ENCODE measurements at places on chromosomes 2 and 18.

DNA sequence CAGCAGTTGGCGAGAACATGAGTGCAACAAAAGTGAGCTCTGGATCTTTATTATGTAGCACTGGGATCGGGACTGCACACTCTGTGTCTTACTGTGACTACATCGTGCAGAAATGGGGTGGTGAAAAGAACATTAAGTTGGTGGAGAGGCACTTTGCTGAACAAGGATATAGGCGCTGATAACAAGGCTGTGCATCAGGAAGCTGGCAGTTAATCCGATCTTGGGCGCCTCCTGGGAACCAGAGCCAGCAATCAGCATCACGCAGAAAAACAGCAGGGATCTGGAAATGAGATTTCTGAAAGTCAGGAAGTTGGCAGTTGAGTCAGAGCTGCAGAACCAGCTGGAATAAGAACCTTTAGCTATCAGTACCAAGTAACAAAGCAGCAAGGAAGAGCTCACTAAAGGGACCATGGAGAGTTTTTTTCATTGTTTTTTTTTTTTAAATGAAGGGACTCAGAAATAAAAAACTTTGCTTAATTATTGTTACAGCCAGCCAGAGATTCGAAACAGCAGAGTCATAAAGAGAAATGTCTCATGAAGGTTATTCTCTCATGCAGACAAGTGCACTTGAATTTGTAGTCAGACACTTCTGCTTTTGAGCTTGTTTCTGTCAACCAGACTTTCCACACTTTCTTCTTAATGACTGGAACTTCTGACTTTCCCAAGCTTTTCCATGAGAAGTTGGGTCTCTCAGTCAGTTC is 22.8 kb upstream of the MYO3B start:
- DNase-seq: no peak

DNA sequence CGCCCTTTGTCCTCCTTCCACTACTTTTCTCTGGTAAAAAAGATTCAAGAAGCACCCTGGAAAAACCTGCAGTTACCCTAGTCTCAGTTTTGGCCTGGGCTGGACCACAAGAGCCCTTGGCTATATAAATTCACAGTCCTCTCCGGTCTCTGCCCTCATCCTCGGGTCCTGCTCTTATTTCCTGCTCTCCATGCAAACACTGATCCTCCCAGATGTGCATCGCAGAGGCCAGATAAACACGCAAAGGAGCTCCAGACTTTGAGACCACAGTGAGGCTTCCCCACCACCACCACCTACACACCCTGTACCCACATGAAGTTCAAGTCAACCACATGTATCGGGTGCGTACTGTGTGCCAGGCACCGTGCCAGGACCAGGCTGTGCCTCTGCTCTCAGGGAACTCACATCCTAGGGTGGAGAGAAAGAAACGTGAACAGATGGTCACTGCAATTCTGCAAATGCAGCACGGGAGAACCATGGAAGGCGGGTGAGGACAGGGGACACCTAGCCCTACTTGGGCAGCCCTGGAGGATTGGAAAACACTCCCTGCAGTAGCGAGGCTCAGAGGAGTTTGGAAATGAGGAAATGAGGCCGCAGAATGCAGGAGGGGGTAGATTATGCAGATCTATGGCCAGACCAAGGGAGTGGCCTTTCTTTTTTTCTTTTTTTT is 7.4 kb downstream of the CTDSP1 start:
- DNase-seq: no peak

- no peak for DNase-seq
Measured at GRCh38 chr2:76204048-76204447, 493.3 kb upstream of the GCFC2 start.

GRCh38 chr2:170204298-170204951 is 26.5 kb downstream of the MYO3B start:
- DNase-seq: no peak

- DNase-seq: no peak
Measured at GRCh38 chr18:49610022-49610445, 48.2 kb downstream of the LIPG start.

- DNase-seq: peak; percentile 3
Measured at GRCh38 chr18:13564579-13564978, 161.8 kb downstream of the FAM210A start.

DNA sequence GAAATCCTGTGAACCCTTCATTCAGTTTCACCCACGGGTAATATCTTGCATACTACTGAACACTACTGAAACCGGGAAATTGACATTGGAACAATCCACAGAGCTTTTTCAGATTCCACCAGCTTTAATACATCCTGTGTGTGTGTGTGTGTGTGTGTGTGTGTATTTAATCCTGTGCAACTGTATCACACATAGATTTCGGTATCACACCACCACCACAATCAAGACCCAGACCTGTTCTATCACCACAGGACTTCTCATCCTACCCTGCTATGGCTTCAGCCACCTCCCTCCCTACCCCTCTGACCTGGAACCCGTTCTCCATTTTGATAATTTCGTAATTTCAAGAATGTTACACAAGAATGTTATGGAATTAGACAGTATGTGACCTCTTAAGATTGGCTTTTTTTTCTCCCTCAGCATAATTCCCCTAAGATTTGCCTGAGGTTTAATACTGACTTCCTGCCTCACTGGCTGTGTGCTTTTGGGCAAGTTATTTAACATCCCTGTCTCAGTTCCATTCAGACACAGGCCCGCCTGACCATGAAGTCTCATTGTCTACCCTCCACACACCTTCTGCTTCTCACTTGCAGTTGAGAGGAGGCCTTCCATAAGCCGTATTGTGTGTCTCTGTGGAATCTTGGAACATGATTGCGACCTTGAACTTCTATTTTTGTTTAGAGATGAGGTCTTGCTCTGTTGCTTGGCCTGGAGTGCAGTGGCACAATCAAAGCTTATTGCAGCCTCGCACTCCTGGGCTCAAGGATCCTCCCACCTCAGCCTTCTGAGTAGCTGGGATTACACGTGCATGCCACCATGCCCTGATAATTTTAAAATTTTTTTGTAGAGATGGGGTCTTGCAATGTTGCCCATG is 14.4 kb upstream of the TMEM131 start:
- DNase-seq: no peak

GRCh38 chr2:86593266-86593665 is 30.0 kb upstream of the CHMP3 start:
- DNase-seq: no peak

DNA sequence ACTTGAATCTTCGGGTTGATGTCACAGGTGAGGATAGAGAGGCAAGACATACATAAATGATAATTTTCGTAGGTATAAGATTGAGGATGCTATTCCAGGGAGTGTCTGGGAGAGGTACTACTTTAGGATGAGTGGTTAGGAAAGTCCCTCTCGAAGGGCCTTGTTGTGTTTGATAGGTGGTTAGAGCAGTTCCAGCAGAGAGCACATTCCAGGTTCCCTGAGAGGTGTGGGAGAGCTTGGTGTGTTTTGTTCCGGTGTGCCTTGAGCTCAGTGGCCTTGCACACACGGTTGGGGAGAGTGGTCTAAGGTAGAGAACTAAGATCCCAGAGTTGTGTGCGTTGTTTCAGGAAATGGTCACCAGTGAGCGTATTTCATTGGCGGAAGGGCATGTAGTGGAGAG is 191.4 kb downstream of the ZNF407 start:
- DNase-seq: no peak

DNA sequence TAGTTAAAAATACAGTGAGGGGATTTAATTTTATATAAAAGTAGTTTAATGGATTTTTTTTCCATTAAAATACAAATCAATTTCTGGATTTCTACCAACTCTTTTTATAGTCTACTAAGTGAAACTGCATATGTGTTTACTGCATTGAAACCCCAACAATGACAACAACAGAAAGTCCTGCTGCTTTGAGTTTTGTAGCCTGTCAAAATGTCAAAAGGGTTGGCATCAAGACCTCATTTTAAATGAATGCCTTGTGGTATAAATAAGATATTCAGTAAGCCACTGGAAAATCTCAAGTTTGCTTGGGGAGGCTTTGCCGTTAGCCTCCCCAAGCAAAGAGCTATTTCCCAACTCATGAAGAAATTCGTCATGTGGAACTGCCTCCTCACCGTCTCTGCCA is 440.3 kb upstream of the HNMT start:
- DNase-seq: no peak

GRCh38 chr2:17915811-17916518 is 37.5 kb downstream of the KCNS3 start:
- DNase-seq: no peak

- no peak for DNase-seq
Measured at GRCh38 chr2:114237331-114237730, 205.1 kb upstream of the DPP10 start.

DNA sequence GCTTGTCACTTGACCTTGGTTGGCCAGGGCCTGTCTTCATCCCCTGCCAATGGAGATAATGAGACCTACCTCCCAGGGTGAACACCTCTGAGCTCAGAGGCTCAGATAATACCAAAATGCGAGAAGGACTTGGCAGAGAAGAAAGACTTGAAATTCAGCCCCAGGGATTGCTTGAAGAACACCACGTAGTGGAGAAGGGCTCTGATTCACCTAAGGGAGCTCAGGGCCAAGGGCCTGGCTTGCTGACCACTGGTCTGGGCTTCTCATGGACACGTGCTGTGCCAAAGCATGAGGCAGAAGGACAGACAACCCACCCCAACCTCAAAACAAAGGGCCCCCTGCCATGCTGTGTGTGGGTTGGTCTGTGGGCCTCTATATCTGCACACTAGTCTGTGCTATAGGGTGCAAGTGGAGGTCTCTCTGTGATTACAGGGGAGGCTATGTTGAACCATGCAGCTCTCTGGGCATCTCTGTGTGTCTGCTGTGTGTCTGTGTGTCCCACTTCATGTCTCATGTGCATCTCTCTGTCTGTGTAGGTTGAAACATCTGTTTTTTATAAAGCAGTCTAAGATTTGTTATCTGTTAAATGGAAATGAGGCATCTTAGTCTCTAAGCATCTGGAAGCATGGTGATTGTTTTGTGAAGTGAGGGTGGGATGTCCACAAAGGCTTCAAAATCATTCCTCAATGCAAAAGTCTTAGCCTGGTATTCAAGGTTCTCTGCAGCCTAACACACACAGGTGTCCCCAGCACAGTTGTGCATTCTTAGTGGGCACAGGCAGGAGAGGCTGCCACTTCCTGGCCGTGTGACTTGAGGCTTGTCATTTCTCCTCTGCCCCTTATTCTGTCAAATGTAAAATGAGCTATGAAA is 61.0 kb upstream of the EPAS1 start:
- no peak for DNase-seq

DNA sequence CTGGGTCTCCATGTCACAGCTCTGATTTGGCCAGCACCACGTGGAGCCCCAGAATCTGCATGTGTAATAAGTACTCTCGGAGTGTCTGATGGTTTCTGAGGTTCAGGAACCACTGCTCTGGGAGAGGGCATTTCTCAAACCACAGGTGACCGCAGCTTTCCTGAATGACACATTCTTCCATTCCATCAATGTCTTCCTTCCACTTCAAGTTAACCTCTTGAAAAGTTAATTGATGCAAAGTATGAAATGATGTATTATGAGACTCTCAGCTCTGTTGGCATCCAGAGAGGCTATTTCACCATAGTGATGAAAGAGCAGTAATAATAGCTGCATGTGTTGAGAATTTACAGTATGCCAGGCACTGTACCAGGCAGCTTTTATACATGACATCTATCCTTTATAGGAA is 61.3 kb upstream of the CRIM1 start:
- DNase-seq: no peak

GRCh38 chr2:185857691-185858090 is 119.1 kb downstream of the FSIP2 start:
- DNase-seq: no peak

DNA sequence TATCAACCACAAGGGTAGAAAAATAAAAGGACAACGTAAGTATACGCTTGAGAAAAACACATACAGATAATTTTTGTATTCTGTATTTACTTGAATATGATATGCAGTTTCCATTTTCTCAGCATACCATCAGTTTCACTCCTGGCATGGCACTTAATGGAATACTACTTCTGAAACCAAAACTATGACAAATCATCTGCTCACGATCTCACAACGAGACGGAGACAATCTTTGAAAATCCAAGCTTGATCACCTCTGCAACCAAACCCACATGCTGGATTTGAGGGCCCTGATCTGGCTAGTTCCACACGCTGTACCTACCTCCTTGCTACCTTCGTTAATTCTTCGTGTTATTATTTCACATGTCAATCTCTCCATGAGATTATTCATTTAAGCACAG is 387.6 kb downstream of the NBAS start:
- DNase-seq: no peak

GRCh38 chr2:118865106-118865505 is 17.7 kb upstream of the EN1 start:
- DNase-seq: peak; percentile 0

- no peak for DNase-seq
Measured at GRCh38 chr2:133380991-133381390, 187.3 kb downstream of the NCKAP5 start.

GRCh38 chr2:113979191-113980128 is 89.6 kb downstream of the ACTR3 start:
- no peak for DNase-seq

DNA sequence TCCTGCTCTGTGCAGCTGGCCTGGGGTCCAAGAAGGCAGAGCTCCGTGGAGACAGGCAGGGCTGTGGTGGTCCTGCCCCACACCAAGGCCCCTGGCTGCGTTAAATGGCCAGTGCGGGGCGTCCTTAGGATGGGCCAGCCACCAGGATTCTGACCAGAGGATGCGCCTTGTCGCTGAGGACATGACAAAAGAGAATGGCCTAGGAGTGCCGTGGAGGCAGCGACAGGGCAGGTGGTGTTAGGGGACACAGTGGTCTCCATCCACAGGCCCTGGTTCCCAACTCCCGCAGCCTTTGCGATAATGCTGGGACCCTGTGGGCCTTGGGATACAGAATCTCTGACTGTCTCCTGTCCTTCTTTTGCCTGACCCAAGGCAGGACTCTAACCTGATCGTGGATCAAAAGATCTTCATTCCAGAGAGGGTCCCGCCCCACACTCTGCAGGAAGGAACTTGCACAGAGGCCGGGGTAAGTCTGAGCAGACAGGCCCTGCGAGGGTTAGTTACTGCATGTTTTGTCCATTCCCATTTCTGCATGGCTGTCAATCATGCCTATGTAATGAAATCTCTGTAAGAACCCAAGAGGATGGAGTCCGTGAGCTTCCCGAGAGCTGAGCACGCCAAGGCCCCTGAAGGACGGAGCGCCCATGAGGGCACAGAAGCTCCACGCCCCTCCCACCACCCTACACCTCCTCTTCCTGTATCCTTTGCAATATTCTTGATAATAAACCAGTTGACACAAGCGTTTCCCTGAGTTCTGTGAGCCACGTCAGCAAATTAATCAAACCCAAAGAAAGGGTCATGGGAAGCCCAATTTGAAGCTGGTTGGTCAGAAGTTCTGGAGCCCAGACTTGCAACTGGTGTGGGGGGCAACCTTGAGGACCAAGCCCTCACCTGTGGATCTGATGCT is 251.5 kb upstream of the SALL3 start:
- DNase-seq: no peak

GRCh38 chr2:195505701-195506100 is 151.3 kb upstream of the SLC39A10 start:
- no peak for DNase-seq

DNA sequence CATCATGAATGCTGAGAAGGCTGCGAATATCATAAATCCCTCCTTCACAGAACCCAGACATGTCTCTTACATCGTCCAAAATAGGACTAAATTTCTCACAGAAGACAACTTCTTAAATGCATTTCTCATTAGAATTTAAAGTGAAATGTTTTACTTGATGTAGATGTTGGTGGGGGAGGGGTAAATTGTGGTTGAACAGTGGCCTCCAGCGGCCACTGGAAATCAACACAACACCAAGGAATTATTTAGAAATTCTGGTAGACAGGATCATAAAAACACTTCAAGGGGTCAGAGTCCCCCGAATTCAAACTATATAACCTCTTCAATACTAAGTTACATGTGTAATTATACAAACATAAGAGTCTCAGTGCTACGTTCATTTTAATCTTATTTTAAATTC is 135.9 kb downstream of the ABCA12 start:
- no peak for DNase-seq
